Upper lobe of left lung (tissue), 6 donors: ENCODE measurements at places on chromosomes 1 and 21. TPM values are rescaled to one million over a fixed set of nuclear protein-coding genes. Genes with fewer than 3 reads are reported as not detected.

LHX8 gene
- not detected for total RNA-seq

CTNNBIP1 gene
- 77.5 TPM for total RNA-seq

RGS16 gene
- 27.2 TPM for total RNA-seq

CD1E gene
- 2.1 TPM for total RNA-seq

OR6N1 gene
- total RNA-seq = 0.46 TPM

CHODL gene
- not detected for total RNA-seq

KIRREL1 gene
- total RNA-seq = 27.2 TPM

SPATA1 gene
- total RNA-seq = not detected

AGMAT gene
- not detected for total RNA-seq

CEP104 gene
- 49.6 TPM for total RNA-seq

PIGM gene
- 5.2 TPM for total RNA-seq

MX2 gene
- 19.9 TPM for total RNA-seq

TCHHL1 gene
- total RNA-seq = not detected

FCGR3A gene
- total RNA-seq = 237 TPM

SLC9A1 gene
- 21.0 TPM for total RNA-seq

MYOG gene
- total RNA-seq = not detected

ARID4B gene
- total RNA-seq = 33.9 TPM

SRGAP2C gene
- 37.8 TPM for total RNA-seq

ZNF648 gene
- 1.0 TPM for total RNA-seq

- no peaks in the 10 kb centered on the region for H3K36me3 ChIP-seq
- peaks cover 18% of the 10 kb centered on the region for H3K4me1 ChIP-seq
- H3K4me3 ChIP-seq = no peak overlapping the region
These were observed 112.3 kb downstream of the TSEN15 start for GRCh38 chr1:184163674-184164465.

GRCh38 chr1:119290297-119290696, 78.3 kb upstream of the HAO2 start:
- no peaks in the 10 kb centered on the region for H3K36me3 ChIP-seq
- no peak overlapping the region for H3K27ac ChIP-seq
- no peak overlapping the region for H3K4me3 ChIP-seq

DNA sequence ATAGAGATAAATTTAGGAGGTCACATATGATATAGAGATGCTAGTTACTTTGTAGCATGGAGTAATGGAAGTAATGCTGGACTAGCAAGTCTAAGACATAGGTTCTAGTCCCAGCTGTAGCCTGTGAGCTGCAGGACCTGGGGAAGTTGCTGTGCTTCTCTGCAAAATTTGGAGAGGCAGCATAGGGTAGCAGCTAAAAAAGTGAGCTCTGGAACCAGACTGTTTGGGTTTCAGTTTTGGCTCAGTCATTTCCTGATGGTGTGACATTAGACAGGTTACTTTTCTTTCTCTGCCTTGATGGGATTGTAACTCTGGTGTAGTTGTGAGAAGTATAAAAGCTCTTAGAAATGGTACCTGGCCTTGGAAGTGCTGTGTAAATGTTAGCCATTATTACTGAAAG, 3.3 kb downstream of the METTL13 start:
- H3K4me1 ChIP-seq = peaks cover 36% of the 10 kb centered on the region
- H3K27me3 ChIP-seq = no peaks in the 10 kb centered on the region
- no peak overlapping the region for H3K4me3 ChIP-seq
- DNase-seq = no peak
- no peak overlapping the region for H3K27ac ChIP-seq
- peaks cover 44% of the 10 kb centered on the region for H3K36me3 ChIP-seq

DNA sequence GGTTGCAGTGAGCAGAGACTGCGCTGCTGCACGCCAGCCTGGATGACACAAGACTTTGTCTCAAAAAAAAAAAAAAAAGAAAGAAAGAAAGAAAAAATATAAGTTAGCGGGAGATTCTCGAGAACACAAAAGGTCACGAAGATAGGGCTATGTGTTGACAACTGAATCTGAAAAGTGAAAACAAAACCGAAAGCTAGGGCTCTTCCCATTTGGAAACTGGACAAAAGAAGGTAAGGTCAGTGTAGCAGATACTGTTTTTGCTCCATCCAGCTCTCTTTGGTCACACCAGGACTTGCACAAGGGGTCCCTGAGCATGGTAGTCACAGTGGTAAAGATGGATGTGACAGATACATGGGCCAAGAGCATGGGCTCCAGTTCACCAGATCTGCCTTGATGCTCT, 60.4 kb upstream of the MAP10 start:
- no peaks in the 10 kb centered on the region for H3K36me3 ChIP-seq
- H3K4me3 ChIP-seq = no peak overlapping the region
- H3K4me1 ChIP-seq = no peaks in the 10 kb centered on the region
- H3K27ac ChIP-seq = no peak overlapping the region

DNA sequence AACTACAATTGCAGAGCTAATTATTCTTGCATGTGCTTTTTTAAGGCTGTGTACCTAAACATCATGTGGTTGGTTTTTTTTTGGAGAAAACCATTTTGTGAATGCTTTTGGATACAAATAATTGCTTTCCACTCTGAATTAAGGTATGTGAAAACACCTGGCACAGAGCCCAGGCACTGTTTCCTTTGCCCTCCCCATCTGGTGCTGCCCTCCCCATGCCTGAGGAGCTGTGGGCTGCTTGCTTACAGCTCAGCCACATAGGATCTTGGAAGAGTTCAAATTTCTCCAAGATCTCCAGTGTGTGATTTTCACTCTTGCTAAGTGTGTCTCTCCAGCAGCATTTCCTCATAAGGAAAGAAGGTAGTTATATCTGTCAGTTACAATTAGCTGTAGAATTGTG, 27.8 kb downstream of the DNM3 start:
- no peaks in the 10 kb centered on the region for H3K27me3 ChIP-seq
- no peaks in the 10 kb centered on the region for H3K36me3 ChIP-seq
- H3K4me3 ChIP-seq = no peak overlapping the region
- DNase-seq = no peak

DNA sequence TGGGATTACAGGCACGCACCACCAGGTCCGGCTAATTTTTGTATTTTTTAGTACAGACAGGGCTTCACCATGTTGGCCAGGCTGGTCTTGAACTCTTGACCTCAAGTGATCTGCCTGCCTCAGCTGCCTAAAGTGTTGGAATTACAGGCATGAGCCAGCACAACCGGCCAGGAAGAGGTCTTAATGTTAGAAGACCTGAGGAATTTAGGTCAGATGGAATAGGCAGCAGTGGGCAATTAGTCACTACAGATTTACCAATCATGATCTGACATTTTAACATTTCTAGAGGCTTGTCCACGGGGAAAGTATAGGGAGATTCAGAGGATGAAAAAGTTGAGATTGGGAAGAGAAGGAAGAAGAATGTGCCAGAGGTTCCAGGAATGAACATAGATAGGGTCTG, 8.9 kb upstream of the APP start:
- H3K27ac ChIP-seq = no peak overlapping the region
- DNase-seq = no peak
- H3K4me1 ChIP-seq = no peaks in the 10 kb centered on the region
- H3K27me3 ChIP-seq = no peaks in the 10 kb centered on the region
- no peak overlapping the region for H3K4me3 ChIP-seq
- no peaks in the 10 kb centered on the region for H3K36me3 ChIP-seq

- H3K4me3 ChIP-seq = no peak overlapping the region
- peaks cover under 1% of the 10 kb centered on the region for H3K4me1 ChIP-seq
These were observed 7.3 kb downstream of the KDM1A start for GRCh38 chr1:23026568-23026967.

GRCh38 chr1:66351478-66351877, 182.5 kb upstream of the SGIP1 start:
- H3K4me3 ChIP-seq = no peak overlapping the region
- peak overlapping the region; percentile 48 for H3K27ac ChIP-seq
- H3K36me3 ChIP-seq = no peaks in the 10 kb centered on the region
- H3K4me1 ChIP-seq = peaks cover 22% of the 10 kb centered on the region
- no peaks in the 10 kb centered on the region for H3K27me3 ChIP-seq

- no peaks in the 10 kb centered on the region for H3K4me1 ChIP-seq
- H3K27me3 ChIP-seq = no peaks in the 10 kb centered on the region
- no peak for DNase-seq
- H3K27ac ChIP-seq = no peak overlapping the region
- no peak overlapping the region for H3K4me3 ChIP-seq
These were observed 43.5 kb upstream of the NEK7 start for GRCh38 chr1:198113342-198113750.

GRCh38 chr1:155006601-155007101, 4.0 kb downstream of the ZBTB7B start:
- DNase-seq = peak; percentile 66
- no peaks in the 10 kb centered on the region for H3K27me3 ChIP-seq
- peaks cover 77% of the 10 kb centered on the region for H3K4me1 ChIP-seq
- peak overlapping the region; percentile 96 for H3K27ac ChIP-seq
- no peak overlapping the region for H3K4me3 ChIP-seq

DNA sequence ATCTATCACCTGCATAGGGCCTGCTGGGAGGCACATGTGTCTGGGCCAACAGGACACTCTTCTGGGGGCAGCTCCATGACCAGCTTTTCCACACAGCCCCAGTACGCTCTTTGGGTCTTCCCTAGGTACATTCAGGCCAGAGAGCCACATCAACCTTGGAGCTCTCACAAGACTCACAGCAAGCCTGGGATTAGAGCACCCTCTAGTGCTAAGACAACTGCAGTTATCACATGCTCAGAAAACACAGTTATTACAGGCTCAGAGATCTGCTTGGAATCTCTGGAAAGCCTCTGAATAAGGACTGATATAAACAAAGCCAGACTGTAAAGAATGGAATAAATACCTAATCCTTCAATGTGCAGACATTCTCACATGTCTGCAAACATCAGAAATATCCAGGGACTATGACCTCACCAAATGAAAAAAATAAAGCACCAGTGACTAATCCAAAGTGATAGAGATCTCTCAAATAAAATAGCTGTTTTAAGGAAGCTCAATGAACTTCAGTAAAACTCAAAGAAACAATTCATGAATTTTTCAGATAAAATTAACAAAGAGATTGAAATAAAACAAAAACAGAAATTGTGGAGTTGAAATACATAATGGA, 563.9 kb upstream of the NR5A2 start:
- H3K27ac ChIP-seq = no peak overlapping the region
- H3K4me3 ChIP-seq = no peak overlapping the region
- H3K4me1 ChIP-seq = no peaks in the 10 kb centered on the region
- DNase-seq = no peak

DNA sequence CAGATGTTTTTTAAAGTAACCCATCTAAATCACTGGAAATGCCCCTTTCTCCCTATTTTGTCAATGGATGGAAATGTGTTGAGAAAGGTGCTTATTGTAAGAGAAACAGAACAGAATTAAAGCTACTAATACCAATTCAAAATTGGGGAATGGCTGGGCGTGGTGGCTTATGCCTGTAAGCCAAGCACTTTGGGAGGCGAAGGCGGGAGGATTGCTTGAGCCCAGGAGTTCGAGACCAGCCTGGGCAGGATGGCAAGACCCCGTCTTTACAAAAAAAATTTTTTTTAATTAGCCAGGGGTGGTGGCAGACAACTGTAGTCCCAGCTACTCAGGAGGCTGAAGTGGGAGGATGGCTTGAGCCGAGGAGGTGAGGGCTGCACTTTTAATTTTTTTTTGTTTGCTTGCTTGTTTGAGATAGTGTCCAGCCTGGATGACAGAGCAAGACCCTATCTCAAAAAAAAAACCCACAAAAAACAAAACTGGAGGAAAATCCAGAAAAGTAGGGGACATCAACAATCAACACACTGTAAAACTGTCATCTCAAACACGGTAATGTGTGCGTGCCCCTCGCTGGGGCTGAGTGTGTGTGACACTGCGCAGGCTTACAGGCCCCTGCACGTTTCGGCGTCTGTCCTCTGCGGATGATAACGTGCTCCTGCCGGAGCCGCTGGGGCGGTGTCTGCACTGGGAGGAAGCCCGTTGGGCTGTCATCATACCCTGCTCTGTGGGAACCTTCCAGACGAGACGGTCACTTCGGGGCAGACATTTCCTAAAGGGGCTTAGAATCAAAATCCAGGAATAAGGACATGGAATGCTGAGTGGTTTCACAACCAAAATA, 11.6 kb upstream of the POFUT2 start:
- no peak overlapping the region for H3K4me3 ChIP-seq
- peaks cover 51% of the 10 kb centered on the region for H3K4me1 ChIP-seq
- no peaks in the 10 kb centered on the region for H3K36me3 ChIP-seq
- peak; percentile 69 for DNase-seq
- peak overlapping the region; percentile 32 for H3K27ac ChIP-seq
- H3K27me3 ChIP-seq = no peaks in the 10 kb centered on the region
